MG63 (cell line): ENCODE measurements at places on chromosomes 6 and 20.
A peak's percentile ranks its signal among the peaks of the same experiment; 100 is the strongest.

GRCh38 chr20:51531141-51531710 is 11.3 kb downstream of the NFATC2 start:
- DNase-seq = peak; percentile 45

DNA sequence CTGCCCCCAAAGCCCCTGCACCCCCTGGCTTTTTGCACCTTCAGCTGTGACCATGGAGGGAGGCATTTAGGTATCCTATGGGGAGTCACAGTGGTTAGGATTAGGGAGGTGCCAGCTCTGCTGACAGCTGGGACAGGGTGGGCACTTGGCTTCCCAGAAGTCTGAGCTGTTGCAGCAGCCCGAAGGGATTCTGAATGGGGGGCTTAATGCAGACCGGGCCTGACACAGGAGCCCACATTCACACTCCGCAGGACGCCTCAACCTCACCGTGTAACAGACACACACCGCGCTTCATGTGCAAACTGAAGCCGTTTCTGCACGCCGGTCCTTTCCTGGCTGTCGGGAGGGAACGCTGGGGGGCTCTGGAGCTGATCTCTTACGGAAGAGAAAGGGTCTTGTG is 1.9 kb downstream of the EBF4 start:
- no peak for DNase-seq

DNA sequence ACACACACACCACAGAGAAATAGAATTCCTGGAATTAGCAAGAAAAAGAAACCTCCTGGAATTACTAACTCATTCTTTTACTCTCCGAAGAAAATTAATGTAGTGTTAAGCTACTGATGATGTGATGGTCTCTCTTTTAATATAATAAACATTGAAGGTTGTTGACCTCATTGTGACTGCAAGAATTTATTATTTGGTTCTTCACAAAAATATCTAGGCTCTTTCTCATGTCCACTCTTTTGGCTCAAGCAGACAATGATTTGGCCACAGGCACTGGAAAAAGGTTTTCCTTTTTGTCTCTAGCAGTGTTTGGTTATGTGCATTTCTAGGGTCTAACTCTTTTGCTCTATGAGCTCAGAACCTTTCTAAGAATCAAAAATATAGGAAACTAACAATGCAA is 811.9 kb downstream of the TENT5A start:
- DNase-seq = no peak

- no peak for DNase-seq
Measured at GRCh38 chr6:122709922-122710512, 69.5 kb upstream of the FABP7 start.

DNA sequence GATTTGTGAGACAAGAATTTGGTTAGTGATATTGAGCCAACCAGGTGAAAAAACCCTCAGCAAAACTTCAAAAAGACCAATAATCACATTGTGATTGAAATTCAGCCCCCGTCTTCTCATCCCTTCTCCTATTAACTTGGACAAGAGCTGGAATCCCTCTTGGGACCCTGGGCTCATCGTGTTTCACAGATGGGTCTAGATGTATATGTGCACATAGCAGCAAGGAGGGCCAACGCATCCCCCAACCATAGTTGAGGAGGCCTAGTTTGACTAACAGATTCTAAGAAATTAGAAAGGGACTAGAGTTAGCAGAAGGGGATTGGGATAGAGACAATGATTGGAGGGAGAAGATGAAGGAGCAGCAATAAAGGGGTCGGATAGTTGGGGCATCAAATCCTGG is 19.8 kb upstream of the LRFN2 start:
- no peak for DNase-seq

GRCh38 chr6:145147981-145148749 is 587.2 kb downstream of the EPM2A start:
- DNase-seq = peak; percentile 76

- no peak for DNase-seq
Measured at GRCh38 chr6:109977791-109978173, 329 bp upstream of the GPR6 start.

DNA sequence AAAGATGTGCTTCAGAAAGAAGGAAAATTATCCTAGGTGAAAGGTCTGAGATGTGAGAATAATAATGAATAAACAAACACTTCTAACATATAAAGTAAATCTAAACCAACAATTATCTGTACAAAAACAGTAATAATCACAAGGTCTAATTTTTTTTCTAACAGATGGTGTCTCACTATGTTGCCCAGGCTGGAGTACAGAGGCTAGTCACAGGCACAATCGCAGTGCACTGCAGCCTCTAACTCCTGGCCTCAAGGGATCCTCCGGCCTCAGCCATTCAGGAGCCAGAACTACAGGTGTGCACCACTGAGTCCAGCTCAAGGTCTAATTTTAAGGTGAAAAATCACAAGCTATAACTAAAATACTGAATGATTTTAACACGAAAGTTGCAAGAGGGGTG is 17.0 kb upstream of the ZC3H12D start:
- no peak for DNase-seq

DNA sequence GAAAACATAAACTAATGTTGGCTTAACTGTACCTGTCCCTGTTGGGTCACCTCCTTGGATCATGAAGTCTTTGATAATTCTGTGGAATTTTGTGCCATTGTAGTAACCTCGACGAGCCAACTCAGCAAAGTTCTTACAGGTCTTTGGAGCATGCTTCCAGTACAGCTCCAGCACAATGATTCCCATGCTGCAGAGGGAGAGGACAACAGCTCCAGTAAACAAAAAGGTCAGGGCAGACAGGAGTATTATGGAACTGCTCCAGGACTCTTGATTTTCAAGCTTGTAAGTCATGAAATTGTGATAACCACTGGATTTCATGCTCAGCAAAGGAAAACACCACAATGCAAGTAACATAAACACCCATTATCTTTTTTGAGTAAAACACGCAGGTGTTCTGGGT is 2.9 kb downstream of the PPIL1 start:
- no peak for DNase-seq

DNA sequence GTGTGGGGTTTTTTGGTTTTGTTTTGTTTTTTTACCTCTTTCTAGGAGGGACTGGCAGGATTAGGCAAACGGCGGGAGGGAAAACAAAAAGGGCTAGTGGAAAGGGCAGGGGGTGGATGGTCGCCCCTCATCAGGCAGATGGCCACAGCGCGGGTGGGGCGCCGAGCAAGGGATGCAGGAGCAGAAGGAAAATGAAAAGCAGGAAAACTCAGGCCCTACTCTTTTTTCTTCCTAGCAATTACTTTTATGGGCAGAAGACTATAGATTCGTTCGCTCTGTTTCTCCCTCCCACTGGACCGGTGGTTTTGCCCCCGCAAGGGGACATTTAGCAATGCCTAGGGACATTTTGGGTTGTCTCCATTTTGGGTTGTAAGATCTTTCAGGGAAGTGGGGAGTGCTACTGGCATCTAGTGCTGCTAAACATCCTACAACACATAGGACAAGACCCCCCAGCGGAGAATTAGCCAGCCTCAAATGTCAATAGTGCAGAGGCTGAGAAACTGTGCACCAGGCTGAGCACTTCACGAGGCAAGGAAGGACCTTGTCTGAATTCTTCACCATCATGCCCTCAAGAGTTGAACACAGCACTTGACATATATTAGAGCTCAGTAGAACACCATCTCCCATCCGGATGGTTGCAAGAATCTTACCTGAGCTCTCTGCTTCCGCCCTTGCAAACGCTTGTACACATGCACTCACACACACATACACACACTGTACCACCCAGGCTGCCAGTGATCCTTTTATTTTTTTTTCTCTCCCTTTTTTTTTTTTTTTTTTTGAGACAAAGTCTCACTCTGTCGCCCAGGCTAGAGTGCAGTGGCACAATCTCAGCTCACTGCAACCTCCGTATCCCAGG is 4.8 kb upstream of the ZMYND8 start:
- no peak for DNase-seq

DNA sequence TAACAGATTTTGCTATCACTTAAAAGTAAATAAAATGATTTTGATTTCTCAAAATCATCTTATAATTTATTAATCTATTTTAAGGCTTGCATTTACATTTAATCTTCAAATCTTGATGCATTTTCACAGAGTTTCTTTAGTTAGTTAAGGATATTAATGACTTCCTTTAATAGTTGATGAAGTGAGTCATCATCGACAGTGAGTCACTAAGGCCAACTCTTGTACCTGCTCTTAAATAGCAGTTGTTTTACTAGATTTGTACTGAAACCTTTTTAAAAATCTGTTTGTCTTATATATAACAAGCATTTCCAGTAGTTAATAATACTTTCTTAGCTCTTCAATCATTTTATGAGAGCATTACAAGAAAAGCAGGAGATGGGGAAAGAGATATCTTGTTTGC is 191.7 kb downstream of the ESR1 start:
- no peak for DNase-seq

- no peak for DNase-seq
Measured at GRCh38 chr6:151699719-151700118, 107.8 kb upstream of the ESR1 start.

DNA sequence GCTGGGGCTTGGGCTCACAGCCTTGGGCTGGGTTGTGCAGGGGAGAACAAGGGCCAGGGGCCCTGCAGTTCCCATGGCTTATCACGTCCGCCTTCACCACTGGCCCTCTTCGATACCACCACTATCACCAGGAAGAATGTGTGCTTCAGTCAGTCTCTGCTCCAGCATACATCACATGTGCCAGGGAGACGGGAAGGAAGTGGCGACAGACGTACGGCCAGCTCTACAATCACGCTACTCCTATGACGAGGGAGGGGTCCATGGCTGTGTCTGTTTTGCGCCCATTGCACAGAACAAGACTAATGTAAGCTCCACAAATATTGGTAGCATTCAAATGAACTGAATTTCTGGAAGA is 72.1 kb downstream of the TRAM2 start:
- DNase-seq = no peak

DNA sequence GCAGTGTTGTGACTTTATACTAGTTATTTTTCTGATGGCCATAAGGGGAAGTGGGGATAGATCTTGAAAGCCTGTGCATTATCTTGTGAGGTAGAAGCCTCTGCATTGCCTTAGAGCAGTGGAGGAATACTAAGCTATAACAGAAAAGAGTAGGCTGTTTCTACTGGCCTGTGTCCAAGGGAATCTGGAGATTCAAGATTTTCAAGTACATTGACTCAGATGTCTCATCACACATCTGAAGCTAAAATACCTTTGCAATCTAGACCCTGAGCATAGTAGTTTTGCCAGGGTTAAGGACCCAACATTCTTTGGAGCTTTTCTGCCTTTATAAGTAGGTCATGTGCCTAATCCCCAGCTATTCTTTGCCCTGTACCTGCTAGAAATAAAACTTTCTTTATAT is 272.3 kb downstream of the TENT5A start:
- no peak for DNase-seq

- no peak for DNase-seq
Measured at GRCh38 chr6:170062209-170062914, 228.5 kb downstream of the DLL1 start.

DNA sequence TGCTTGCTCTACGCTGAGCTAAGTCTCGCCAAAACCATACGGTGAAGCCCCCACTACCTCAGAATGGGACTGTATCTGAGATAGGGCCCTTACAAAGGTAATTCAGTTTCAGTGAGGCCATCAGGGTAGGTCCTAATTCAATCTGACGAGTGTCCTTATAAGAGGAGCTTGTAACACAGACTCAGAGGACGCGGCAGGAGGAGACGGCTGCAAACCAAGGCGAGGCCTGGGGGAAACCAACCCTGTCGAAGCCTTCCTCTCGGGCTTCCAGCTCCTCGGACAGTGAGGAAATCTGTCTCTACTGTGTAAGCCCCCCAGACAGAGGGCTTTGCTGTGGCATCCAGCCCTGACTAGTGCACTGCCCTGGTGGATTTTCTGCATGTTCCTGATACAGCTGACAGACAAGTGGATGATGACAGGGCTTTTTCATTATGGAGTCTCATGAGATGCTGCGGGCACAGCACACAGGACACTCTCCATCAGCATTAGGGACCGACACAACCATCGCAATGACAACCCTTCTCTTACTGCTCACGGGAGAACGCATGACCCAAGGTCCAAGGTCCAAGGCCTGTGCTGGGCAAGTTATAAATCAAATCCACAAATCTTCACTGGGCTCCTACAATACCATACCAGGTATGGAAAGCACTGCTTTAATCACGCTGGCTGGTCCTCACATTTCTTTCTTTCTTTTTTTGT is 48.2 kb downstream of the SSR1 start:
- DNase-seq = no peak

DNA sequence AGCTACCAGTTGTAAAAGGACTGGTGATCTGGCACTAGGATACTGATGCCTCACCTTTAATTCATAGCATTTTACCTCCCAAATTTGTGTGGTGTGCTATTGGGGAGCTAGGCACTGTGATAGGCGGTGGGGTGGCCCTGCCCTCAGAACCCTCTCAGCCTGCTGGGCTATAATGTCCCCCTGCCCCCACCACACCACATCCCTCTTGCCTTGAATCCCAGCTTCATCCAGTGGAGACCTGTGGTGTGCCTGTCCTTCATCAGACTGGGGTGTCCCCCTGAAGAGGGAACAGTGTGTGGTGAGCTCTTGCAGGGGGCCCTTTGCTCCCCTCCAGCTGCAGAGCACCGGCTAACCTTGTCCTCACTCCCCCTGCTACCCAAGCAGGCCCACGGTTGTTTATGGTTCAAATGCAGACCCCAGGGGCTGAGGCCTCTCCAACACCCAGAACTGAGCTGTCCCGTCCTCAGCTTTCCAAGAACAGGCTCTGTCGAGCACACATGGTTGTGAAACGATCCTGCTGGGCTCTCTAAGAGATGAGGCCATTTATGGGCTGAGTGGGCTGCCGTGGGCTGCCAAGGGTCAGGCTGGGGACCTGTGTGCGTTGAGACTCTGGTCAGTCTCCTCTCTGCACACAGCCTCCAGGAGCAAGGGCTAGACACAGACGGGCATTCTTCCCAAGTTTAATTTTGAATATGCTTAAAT is 26.9 kb upstream of the VEGFA start:
- DNase-seq = no peak

DNA sequence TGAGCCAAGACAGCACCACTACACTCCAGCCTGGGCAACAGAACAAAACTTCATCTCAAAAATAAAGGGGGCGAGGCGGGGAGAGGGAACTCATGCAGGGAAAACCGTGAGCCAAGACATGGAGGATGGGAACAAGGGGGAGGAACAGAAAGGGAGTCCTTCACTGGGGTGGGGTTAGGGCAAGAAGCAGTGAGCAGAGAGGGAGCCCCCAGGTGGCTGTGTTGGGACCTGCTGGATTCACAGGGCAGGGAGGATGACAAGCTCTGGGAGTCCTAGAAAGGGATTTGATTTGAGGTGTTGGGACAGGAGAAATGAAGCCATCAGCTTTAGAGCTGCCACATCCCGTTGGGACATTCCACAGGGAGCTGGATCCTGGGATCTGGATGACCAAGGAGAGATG is 90.6 kb upstream of the TOP1 start:
- DNase-seq = no peak

- no peak for DNase-seq
Measured at GRCh38 chr6:131244942-131245341, 109.7 kb downstream of the AKAP7 start.

DNA sequence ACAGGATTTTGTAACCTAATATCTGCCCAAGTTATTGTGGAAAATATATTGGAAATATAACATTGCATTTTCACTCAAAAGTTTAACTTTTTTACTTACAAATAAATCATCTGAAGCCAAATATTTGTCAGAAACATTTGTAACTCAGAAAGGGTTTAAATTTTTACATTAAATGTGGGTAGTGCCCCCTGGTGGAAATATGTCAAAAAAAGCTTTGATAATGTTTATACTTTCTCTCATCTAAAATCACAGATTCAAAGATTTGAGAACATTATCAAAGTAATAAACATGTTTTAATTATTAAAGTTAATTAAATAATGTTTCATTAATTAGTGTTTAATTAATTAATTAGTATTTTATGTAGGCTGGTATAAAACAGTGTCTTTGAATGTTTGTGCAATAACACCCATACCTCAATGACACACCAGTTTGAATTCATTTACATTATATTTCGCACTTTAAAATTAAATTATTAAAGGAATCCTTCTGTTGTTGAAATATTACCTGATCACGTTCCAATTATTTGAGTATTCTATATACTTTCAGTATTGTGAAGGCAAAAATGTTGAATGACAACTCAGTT is 320.1 kb upstream of the FKBP1C start:
- no peak for DNase-seq
